HT-29 (cell line): ENCODE measurements at places on chromosomes 6 and 20. TPM values are rescaled to one million over a fixed set of nuclear protein-coding genes. Genes with fewer than 3 reads are reported as not detected.

PRRC2A gene
- 128 and 172 TPM in 2 replicates for total RNA-seq

ULBP2 gene
- total RNA-seq = 3.2 and 5.3 TPM in 2 replicates

L3MBTL3 gene
- 1.3 and 1.4 TPM in 2 replicates for total RNA-seq

ARMH2 gene
- not detected in 2 replicates for total RNA-seq

ADTRP gene
- total RNA-seq = 0.13 and 0.83 TPM in 2 replicates

LPA gene
- total RNA-seq = not detected in 2 replicates

DNA sequence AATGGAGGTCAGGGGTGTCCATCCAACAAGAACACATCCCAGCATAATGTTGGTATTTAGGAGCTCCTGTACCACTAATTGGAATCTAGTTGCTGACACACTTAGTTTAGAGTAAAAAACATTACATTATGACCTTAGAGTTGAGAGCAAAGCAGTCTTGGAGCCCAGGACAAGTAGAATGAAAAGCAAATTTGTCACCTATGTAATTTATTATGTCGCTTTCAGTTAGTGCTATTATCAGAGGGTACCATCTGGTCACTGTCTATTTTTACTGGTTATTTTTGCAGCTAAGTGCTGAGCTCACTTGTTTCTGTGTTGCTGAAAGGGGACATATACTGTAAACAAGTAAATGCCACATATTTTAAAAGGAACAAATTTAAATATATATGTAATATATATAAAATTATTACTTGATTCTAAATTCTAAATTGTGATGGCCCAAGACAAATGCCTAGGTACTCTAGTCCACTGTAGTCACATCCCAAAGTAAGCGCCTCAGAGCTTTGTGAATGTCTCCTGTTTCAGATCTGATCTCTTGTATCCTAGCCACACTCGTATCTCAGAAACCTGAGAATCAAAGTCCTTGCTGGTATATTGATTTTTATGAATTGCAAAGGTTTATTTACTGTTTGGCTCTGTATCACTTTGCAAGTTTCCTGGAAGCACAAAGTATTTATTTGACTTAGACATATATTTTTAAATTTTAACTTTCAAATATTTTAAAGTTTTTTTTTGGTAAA is 148.6 kb upstream of the MAN1A1 start:
- DNase-seq = no peak

GRCh38 chr6:160124605-160125004 is 3.0 kb downstream of the SLC22A1 start:
- no peak for DNase-seq

DNA sequence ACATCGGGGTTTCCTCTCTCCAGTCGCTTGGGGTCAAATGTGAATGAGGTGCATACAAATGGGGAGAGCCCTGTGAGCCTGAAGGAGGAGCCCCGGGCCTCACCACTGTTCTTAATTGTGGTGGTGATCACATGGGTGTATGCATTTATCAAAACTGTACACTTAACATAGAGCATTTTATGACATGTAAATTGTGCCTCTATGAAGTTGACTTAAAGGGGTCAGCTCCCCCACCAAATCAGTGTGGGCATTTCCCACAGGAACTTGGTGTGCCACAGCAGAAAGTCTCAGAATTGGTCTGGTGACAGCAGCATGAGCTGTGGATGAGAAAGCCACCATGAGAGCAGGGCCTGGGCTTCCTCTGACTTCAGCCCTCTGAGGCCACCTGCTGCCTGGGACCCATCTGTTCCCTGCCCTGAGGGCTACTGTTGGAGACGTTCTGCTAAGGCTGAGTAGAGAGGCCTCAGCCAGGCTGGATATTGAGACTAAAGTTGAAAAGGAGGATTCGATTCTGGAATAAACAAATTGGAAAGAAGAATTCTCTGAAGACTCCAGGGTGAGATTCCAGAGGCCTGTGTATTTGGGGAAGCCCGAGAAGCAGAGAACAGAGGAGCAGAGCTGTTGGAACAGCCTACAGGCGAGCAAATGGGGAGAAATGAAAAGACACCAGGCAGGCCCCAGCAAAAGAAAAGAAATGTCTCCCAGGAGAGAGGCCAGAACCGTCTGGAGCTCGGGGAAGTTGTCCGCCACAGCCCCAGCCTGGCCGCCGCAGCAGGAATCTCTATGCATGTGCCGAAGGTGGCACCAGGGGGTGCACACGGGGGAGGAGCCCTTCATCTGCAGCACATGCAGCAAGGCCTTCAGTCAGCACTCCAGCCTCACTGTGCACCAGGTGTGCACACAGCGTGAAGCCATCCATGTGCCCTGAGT is 37.6 kb upstream of the XRN2 start:
- DNase-seq = no peak

DNA sequence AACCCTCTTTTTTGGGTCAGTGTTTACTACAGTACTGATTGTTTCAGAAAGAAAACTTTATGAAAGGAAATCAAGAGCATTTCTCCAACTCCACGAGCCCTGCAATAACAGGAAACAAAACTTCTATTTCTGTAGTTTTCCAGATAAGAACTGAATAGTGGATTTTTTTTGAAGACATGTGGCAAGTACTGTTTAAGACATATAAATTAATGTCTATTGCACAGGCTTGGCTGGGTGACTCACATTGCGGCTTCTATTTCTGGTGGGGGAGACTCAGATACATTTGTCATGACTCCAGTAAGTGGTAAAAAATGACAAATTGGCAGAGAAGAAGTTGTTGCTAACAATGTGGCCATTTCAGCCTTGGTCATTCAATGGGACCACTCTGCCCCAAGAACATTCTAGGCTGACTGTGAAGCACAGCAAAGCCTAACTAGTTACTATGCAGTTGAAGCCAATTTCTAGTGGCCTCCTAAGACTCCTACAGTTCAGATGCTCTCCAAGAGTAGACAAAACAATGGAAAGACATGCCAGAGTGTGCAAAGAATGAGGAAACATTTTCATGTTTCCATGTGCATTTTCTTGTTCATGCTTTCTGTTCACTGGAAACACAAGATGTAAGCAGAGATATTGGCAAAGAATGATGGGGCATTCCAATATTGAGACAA is 200.9 kb downstream of the EDN1 start:
- no peak for DNase-seq

GRCh38 chr6:11484441-11484840 is 53.1 kb upstream of the TMEM170B start:
- no peak for DNase-seq

- no peak for DNase-seq
Observed at GRCh38 chr6:168563656-168564055, 122.7 kb downstream of the SMOC2 start.

- DNase-seq = no peak
Observed at GRCh38 chr6:126123226-126123625, 136.9 kb downstream of the TRMT11 start.

DNA sequence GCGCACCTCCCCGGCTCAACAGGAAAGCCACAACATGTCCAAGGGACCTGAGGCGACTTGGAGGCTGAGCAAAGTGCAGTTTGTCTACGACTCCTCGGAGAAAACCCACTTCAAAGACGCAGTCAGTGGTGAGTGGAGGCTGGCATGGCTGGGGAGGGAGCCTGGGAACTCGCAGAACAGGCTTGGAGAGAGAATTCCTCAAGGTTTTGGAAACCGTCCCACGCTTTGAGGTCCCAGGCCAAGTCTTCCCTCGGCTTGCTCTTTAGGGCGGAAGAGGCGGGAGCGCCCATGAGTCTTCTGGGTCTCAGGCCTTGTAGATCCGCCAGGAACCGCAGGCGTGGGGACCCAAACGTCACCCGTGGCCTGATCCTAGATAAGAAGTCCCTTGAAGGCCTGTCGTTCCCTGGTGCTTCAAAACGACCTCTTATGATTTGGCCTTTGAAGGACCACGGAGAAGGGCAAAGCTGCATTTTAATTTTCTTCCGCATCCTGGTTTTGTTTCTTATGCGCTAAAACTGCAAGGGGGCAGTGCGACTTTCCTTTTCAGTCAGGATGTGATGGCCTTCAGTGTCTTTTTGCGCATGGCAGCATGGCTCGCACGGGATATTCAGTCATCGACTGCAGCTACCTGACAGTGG is 2.0 kb downstream of the LAMP5 start:
- no peak for DNase-seq

GRCh38 chr20:34082232-34082887 is 29.7 kb downstream of the EIF2S2 start:
- DNase-seq = no peak

DNA sequence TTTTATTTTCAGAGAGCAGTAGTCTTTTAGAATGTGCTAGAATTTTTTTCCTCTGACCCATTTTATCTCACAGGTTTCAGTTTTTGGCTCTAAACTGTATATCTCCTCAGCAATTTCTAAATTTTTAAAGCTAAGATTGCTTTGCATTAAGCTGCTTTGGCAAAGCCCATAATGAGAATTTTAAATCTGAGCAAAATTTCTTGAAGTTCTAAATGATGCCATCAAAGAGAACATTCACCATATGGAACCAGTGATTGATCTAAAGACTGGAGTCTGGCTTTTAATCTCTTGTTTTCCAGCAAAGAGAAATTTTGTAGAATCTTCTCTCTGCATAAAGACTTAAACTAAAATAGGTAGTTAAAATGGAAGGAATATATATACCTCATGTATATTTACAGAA is 313.6 kb downstream of the TBC1D32 start:
- no peak for DNase-seq

DNA sequence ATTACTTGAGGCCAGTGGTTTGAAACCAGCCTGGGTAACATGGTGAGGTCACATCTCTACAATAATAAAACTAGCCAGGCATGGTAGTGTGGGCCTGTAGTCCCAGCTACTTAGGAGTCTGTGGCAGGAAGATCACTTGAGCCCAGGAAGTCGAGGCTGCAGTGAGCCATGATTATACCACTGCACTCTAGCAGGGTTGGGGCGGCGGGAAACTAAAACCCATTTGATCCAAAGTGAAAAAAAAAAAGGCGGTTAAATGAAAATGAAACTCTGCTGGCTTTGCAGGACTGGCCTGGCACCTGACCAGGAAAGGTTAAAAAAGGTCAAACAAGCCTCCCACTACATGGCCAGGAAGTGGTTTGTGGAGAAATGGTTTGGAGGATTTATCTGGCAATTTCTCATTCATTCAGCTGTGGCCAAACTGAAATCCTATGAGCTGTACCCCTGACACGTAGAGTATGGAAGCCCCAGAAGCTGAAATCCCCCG is 36.6 kb downstream of the MTRES1 start:
- DNase-seq = peak; percentile 52

GRCh38 chr6:88165087-88165843 is 882 bp downstream of the CNR1 start:
- DNase-seq = no peak

DNA sequence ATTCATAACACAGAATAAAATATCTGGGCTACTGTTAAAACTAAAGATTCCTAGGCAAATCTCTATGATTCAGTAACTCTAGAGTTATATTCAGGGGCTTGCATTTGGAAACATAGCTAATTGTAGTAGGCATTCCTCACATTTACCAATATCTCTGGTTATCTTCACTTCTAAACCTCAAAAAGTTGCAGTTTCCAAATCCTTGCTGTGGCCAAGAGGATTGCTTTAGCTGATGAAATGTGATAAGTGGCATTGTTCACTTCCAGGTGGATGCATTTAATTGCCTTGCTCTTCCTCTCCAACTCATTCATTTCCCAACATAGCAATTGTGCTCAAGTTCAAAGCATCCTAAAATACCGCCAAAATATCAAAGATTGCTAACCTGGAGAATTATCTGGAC is 246.6 kb downstream of the GRIK2 start:
- DNase-seq = no peak

DNA sequence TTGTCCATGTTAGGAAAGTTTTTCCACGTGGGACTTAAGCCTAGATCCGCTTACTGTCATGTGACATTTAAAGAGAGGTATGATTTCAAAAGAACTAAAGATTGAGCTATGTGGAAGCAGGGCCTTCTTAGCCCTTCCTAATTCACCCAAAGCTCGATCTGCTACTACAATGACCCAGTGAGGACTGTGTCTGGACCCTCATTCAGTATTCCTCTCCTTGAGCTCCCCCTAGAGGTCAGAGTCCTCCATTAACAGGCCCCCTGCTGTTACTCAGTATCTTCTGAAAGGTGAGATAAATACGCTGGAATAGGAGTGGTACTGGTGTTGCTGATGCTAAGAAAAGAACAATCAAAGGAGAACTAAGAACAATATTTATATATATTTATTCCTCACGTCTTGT is 414.0 kb downstream of the GJA1 start:
- peak; percentile 82 for DNase-seq

DNA sequence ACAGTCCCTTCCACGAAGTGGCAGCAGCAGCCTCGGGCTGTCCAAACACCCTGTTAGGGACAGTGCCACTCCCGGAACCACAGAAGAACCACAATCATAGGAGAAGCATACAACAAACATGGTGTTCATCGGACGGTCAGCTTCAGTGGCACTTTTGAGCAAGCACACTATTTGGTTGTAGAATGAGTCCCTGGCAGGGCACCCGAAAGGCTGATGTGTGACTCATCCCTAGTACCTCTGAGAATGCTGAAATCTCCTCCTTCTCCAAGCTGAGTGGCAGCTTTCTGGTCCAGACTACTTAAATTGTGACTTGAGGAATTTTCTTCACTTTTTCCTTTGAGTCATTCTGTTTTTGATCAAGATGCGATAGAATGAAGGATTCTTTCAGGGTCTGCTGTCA is 282.5 kb downstream of the ESR1 start:
- DNase-seq = no peak

GRCh38 chr6:25038300-25038699 is 102.5 kb upstream of the RIPOR2 start:
- no peak for DNase-seq

- DNase-seq = no peak
Observed at GRCh38 chr20:12171923-12172524, 254.3 kb downstream of the BTBD3 start.

- no peak for DNase-seq
Observed at GRCh38 chr6:27468334-27468733, 4.6 kb downstream of the ZNF184 start.

- no peak for DNase-seq
Observed at GRCh38 chr20:1874450-1875182, 20.6 kb upstream of the SIRPA start.

DNA sequence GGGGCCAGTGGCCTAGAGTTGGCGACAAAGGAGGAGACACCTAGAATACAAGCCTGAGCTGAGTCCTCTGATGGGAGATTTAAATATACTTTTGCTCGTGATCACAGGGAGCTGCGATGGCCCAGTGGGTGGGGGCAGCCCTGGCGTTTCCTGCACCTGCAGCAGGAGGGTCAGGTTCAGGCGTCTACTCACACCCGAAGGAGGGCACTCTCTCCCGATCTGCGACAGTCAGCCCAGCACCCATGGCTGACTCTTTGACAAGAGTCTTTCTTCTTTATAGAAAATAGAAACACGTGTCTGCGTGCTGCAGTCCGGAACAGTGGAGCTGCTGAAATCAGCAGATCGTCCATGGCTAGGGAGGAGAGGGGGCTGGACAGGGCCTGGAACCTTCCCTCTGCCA is 338.2 kb downstream of the CDH4 start:
- DNase-seq = no peak
